Fibroblast of skin of right biceps (primary cell): ENCODE measurements at places on chromosomes 2 and 18.
A peak's percentile ranks its signal among the peaks of the same experiment; 100 is the strongest.

- no peak for DNase-seq
Observed at GRCh38 chr2:237594514-237594871, 4.0 kb upstream of the RAB17 start.

GRCh38 chr2:156031121-156031520 is 301.4 kb downstream of the NR4A2 start:
- no peak for DNase-seq

GRCh38 chr2:82282111-82282882 is 1977.7 kb upstream of the LRRTM1 start:
- no peak for DNase-seq

GRCh38 chr18:55790296-55790695 is 202.3 kb upstream of the TCF4 start:
- peak; percentile 98 for DNase-seq

DNA sequence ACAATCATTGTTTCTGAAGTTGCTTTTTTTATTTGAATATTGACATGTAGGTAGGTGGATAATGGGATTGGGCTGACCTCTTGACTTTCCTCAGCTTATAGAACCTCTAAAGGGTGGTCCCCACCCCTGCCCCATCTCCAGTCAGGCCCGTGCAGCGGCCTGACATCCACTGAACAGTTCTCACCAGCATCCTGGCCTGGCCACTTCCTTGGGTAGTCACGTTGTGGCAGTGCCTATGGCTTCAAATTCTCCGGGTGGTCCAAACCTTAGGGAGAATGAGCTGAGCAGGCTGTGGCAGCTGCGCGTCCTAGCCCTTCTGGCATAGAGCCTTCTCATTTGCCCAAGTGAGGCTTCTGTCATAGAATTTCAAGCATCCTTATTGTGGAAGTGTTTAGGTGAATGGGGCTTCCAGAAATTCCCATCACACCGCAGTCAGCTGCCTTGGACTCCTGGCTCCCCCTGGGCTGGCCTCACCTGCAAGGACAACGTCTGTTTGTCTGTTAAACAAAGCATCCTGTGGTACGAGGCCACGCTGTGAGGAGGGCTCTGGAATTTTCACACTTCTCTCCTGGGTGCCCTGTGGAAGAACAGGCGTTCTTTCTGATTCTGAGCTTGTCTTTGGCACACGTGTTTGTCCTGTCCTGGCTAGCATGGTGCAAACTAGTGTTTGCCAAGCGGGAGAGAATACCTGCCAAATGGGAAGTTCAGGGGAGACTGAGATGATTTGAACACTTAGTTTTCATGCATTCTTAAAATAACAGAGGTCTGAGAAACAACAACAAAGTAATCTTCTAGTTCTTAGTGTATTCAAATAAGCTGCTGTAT is 31.8 kb upstream of the OTOS start:
- DNase-seq: no peak

DNA sequence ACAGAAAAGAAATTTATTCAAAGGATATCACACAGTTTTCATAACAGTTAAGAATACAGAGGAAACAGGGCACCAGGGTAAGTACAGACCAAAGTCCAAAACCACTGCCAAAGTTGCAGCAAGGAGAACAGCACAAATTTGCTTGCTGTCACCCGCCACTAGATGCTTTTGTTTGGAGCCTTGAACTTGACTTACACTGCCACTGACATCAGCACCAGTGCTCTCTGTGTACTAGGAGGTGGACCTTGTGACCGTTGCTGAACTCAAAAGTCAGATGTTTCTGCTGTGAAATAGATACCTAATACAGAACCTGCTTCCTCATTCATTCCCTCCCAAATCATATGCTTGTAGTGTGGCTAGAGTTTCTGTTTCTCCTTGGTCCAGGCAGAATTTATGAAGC is 578.3 kb upstream of the TMEFF2 start:
- DNase-seq: no peak

- DNase-seq: no peak
Observed at GRCh38 chr18:74946646-74947375, 262.1 kb downstream of the PTGR3 start.

GRCh38 chr2:241216211-241216761 is 27.8 kb downstream of the ANO7 start:
- DNase-seq: peak; percentile 51

- no peak for DNase-seq
Observed at GRCh38 chr2:109170645-109171044, 41.6 kb downstream of the SH3RF3 start.

GRCh38 chr2:188235364-188235763 is 56.3 kb upstream of the GULP1 start:
- DNase-seq: no peak

DNA sequence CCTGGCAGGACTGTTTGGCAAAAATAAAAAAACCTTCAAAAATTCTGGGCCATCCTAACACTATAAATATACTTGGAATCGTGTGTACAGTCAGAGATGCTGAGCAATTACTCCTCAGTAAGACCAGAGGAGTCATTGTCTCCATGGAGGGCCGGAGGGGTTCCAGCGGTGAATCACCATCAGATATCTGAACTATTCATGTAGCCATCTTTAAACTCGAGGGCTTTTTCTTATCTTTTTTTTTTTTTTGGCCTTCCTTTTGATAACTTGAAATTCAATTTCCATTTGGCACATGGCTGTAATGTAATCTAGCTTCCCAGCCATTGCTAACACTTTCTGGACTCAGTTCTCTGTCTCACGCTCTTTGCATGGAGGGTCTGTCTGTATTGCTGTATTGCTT is 7.4 kb upstream of the FHL2 start:
- peak; percentile 90 for DNase-seq

GRCh38 chr2:178101321-178102079 is 10.7 kb upstream of the RBM45 start:
- DNase-seq: peak; percentile 1

DNA sequence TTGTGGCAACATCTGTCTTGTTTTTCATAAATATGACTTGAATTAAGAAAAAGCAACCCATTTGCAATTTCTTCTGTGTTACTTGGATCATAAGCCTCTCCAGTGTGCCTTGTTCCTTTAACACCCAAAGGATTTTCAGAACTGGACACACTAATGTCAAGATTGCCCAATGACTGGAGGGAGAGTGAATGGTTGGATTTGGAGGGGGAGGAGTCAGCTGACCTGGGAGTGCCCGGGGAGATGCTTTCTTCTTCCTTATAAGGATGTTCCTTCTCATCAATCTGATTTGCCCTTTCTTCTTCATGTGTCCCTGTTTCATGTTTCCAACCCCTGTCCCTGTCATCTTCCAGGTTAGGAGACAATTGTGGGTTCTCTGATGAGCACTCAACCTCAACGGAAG is 48.8 kb downstream of the ALPK2 start:
- peak; percentile 75 for DNase-seq

- DNase-seq: no peak
Observed at GRCh38 chr18:5420906-5421305, 122.9 kb downstream of the EPB41L3 start.

DNA sequence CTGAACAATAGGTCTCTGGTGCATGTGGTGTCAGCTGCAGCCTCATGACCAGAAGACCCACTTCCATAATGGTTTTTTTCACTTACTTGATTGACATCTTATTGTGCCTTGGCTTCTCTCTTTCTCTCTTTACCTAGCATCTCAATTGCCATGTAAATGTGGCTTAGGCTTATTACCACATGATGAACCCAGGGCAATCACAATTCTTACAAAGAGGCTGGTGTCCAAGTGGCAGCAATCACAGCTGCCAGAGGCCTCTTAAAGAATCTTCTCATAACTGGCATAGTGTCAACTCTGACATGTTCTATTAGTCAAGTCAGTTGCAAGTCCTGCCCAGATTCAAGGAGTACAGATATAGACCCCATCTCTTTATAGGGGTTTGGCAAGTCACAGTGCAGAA is 1224.8 kb downstream of the SUCLG1 start:
- DNase-seq: no peak

- peak; percentile 88 for DNase-seq
Observed at GRCh38 chr18:44654573-44654972, 26.1 kb upstream of the SETBP1 start.

DNA sequence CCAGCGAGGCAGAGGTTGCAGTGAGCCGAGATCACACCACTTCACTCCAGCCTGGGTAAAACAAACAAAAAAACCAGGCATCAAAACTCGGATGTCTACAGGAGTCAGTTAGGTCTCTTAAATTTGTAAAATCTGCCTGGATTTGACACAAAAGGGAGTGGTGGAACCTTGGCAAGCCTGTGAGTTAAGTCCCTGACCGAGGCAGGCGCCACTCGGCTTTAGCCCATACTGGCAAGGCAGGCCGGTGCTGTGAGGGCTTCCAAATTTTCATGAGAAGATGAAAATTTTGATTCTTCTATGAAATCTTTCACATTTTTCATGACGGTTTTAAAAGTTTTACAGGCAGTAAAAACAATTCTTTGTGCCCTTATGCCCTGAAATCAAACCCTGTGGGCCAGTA is 165.8 kb downstream of the FMNL2 start:
- no peak for DNase-seq

DNA sequence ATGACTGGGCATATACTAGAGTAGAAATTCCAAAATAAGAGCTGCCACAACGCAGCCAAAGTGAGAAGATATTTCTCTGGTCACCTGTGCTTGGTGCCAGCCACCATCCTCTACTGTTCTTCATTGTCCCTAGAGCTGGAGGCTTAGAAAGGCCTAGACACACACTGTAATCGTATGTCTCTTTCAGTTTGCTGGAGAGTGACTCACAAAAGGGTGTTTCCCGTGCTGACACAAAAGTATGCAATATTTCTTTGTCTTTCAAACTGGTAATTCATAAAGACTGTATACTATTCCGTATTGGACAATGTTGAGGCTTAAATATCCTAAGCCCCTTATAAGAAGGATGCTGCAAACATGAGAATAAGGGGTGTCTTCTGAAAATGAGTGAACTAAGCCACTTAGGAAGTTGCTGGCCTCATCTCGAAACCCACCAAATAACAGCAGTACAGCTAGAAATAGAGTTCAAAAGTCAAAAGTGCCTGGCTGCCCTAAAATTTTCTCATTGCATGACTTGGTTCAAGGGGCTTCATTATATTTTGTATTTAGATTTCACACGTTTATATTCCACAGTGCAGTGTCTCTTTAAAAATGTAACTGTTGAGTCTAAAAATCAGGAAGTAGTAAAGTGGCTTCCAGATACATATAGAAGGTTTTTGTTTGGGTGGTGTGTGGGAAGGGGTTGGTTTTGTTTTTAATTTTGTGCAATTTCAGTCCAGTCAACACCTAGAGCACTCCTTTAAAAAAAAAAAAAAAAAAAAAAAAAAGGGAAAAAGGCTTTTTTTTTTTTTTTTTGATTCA is 601.1 kb downstream of the ARHGAP15 start:
- peak; percentile 11 for DNase-seq

- DNase-seq: no peak
Observed at GRCh38 chr2:134609924-134610513, 108.8 kb downstream of the TMEM163 start.

GRCh38 chr18:63113899-63114565 is 205.5 kb downstream of the BCL2 start:
- no peak for DNase-seq

- no peak for DNase-seq
Observed at GRCh38 chr2:46615555-46615954, 136.2 kb downstream of the TMEM247 start.

- DNase-seq: no peak
Observed at GRCh38 chr2:60334610-60335009, 218.8 kb downstream of the BCL11A start.

- no peak for DNase-seq
Observed at GRCh38 chr2:20077411-20077940, 26.0 kb upstream of the LAPTM4A start.

- no peak for DNase-seq
Observed at GRCh38 chr2:141162314-141162713, 968.5 kb downstream of the LRP1B start.

- no peak for DNase-seq
Observed at GRCh38 chr18:23302511-23302850, 150.6 kb upstream of the RIOK3 start.

GRCh38 chr2:224585211-224586088 is at the start of gene CUL3:
TSS of gene CUL3 (minus strand) at chr2:224585363. CDS start at chr2:224585009, 354 bp downstream.
- DNase-seq: peak; percentile 98

GRCh38 chr2:161708350-161708975 is 84.2 kb downstream of the SLC4A10 start:
- DNase-seq: no peak

DNA sequence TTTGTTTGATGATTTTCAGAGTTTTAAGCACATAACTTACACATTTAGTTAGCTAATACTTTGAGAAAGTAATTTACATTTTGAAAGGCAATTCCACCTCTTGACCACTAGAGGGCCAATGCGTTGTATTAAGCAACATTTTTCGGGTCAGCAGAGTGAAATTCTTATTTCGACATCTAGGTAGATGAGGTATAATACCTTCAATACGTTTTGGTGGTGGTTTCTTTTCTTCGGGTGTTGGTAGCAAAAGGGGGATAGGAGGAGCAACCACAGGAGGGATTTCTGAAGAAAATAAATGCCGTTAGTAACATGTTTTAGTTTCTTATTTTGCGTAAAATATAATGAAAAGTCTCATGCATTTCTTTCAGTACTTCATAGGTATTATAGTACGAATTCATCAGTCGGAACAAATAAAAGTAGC is 106.3 kb downstream of the TTN start:
- peak; percentile 22 for DNase-seq

GRCh38 chr2:186058614-186059013 is 320.0 kb downstream of the FSIP2 start:
- DNase-seq: no peak

GRCh38 chr18:33751613-33752221 is 173.7 kb downstream of the ASXL3 start:
- peak; percentile 18 for DNase-seq

DNA sequence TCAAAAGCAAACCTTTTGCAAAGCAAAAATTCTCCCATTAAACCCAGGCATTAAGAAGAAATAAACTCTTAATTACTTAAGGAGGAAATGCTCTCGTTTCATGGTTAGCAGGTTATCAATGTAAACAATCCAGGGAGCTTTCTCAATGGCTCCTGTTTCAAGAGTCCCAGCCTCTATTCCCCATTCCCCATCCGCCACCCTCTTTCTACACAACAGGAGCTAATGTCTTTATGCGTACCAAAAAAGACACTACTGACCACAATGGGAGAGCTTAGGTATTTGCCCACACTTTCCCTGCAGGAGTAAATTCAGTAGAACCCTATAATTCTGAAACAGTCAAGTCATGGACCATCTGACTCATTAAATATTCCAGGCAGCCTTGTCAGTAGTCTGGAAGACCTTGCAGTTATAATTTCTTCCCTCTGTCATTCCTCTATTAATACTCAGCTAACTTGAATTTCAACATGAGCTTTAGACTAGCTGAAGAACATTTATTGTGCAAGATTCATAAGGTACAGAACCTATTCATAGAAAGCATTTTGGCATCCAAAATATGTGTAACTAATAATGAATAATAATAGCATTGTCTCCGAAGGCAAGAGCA is 48.6 kb downstream of the SLC8A1 start:
- peak; percentile 98 for DNase-seq

DNA sequence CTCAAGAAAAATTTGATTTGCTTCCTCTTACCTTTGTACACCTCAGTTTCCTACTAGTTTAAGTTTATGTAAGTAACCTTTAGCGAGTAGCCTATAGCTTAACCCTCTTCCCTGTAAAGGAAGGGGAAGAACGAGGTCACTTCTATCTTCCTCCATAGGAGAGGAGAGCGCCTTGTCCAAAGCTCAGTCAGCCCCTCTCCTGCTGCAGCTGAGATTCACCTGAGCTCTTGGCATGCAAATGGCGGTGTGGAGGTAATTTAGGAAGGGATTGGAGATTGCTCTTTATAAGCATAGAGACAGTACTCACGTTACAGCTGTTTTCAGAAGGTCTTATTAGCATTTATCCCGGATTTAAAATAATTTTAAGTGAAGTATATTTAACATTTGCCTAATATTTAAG is 27.8 kb upstream of the SERPINB12 start:
- DNase-seq: no peak
